ENCODE measurements at places on chromosomes 12 and 14.

DNA sequence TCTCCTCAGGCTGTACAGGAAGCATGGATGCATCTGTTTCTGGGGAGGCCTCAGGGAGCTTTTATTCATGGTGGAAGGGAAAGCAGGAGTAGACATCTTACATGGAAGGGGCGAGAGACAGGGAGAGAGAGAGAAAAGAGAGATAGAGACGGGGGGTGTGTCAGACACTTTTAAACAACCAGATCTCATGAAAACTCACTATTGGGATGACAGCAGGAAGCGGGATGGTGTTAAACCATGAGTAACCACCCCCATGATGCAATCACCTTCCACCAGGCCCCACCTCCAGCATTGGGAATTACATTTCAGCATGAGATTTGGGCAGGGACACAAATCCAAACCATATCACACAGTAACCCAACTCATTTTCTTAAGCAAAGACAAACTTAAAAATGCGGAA, 110.0 kb upstream of the EEA1 start:
- DNase-seq = no peak

GRCh38 chr12:45125997-45126396, 75.1 kb upstream of the DBX2 start:
- no peak for DNase-seq

GRCh38 chr12:108616941-108617858, 16.5 kb downstream of the SELPLG start:
- DNase-seq = peak; percentile 55

DNA sequence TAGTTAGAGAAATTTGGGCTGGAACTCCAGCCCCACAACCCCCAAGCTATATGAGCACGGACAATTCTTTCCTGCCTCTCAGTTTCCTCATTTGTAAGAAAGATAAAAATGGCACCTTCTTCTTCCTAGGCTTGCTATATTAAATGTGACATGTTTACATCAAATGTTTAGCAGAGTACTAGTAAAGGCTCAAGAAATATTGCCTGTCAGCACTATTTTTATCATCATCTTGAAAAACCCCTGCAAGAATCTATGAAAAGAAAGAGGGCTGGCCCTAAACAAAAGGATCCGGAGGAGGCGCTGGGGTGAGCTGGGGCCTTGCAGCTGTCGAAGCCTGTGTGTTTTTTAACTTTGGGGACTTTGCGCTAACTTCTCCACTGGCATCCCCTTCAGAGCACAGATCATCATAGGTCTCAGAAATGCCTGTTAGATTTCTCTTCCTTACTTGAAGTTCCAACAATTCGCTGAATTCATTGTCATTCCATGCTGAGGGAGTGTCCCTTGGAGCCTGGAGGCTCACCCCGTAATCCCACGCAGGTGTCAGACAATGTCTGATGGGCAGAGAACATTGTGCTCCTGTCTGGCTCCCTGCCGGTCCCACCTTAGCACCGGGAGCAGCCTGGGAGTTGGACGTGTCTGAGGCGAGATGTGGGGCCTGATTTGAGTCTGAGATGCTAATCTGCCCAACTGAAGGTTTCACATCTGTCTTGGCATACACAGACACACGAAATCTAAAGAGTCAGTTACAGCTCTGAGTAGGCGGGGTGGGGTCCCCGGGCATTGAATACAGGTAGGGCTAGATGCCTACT, 206.8 kb downstream of the NUAK1 start:
- DNase-seq = no peak

- DNase-seq = no peak
Measured at GRCh38 chr12:69150083-69150795, 89.1 kb upstream of the CPSF6 start.

GRCh38 chr12:119230807-119231206, 52.1 kb downstream of the HSPB8 start:
- DNase-seq = no peak

DNA sequence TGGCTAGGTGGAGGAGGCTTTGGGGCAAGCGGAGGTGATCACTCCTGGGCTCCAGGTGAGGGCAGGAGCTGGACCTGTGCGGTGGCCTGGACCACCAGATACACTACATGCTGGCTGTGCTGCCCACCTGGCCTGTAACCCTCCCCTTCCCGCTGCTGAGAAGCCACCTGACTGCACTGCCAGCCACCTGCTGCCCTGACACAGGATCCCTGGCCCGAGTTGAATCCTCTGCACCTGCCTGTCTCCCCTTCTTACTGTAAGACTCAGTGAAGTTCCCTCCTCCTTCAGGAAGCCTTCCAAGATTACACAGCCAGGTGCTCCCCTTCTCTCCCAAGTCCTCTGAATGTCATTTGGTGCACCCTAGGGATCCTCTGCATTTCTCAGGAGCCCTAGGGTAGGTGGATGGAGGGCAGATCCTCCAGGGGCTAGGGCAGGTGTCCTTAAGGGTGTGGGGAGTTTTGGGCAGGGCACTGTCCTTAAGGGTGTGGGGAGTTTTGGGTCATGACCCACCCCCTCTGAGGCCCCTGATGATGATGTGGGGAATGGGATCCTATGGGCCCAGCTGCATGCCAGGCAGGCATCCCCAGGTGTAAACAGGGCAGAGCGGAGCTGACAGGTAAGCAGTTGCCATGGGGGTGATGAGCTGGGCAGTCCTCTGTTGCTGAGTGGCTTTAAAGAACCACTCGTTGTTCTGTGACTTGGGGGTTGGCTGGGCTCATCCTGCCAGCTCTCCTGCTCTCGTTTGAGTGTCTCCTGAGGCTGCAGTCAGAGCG, 6.7 kb upstream of the MTA1 start:
- DNase-seq = no peak

DNA sequence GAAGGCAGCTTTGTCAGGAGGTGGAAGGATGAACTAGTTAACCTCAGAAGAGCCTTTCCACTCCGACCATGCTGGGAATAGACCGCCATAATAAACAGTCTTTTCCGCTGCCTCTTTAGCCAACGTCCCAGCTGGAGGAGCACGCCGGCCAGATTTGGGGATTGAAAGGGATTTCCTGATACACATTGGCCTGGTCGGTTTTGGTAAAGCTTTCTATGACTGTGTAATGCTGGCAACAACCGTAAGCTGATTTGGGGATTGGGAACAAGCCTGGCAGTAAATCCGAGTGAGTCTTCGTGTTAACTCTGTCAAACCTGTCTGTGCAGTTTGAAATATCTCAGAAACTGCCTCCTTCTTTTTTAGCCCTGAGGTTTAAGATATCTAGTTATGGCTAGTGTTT, 87.0 kb downstream of the DAD1 start:
- DNase-seq = no peak

GRCh38 chr12:96255077-96255476, 60.9 kb downstream of the ELK3 start:
- no peak for DNase-seq

DNA sequence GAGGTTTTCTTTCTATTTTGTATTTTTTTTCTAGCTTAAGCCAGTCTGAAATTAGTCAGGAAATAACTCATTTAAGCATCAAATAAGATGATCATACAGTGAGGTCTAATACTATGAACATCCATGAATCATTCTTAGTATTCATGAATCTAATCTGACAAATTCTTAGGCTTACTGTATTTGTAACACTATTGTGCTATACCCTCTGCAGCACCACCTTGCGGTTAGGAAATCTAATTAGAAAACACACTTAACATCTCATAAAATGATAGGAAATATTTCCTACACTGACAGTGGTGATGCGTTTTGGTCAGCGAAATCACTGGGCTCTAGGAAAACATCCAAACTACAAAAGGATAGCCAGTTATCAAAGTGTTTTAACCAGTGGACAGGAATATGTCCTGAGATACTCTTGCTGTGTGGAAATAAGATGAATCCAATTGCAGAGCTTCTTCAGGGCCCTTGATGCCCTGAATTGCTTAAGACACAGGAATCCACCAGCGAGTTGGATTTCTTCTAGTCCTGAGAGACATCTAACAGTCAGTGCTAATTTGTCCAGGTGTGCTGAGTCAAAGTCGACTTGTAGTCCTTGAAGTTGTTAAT, 109.3 kb upstream of the MYF6 start:
- no peak for DNase-seq

DNA sequence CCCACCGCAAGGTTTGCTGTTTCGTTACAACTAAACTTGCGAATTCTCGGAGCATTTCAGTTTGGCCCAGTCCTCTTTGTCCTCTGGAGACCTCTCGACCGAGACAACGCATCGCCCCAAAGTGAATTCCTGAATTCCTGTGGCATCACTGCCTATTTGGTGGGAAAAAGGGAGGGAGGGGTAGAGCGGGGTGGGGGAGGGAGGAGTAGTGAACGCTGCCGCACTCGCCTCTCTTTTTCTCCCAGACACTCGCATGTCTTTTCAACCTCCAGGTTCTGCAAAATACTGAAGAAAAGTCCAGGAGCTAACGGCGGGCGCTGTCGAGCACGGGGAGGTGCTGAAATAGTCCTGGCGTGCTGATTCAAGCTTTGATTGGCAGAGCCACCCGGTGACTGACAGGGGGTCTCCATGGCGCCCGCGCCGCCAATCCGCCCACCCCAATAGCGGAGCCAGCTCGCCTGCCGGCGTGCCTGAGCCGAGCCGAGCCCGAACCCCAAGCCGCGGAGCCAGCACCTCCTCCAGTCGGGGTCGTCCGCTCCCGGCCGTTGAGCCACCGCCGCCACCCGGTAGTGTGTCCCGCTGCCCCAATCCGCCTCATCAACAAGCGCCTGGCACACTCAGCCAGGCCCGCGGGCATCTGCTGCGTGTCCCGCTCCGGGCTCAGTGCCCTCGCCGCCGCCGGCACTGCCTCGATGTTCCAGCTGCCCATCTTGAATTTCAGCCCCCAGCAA, at the start of gene SIX6:
Gene SIX6 (plus strand): TSS at position 440 of the 731 bp plus-strand sequence. CDS start 253 bp downstream, at position 693.
- DNase-seq = no peak

DNA sequence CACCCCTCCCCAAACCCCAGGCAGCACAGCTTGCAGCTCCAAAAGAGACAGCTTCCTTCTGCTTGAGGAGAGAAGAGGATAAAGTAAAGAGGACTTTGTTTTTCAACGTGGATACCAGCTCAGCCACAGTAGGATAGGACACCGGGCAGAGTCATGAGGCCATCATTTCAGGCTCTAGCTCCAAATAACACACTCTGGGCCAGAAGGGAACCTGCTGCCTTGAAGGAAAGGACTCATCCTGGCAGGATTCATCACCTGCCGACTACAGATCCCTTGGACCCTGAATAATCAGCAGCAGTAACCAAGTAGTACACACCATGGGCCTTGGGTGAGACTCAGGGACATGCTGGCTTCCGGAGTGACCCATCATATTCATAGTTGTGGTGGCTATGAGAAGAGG, 10.4 kb upstream of the CKAP4 start:
- DNase-seq = no peak

- no peak for DNase-seq
Measured at GRCh38 chr12:1575408-1576401, 18.7 kb downstream of the FBXL14 start.

DNA sequence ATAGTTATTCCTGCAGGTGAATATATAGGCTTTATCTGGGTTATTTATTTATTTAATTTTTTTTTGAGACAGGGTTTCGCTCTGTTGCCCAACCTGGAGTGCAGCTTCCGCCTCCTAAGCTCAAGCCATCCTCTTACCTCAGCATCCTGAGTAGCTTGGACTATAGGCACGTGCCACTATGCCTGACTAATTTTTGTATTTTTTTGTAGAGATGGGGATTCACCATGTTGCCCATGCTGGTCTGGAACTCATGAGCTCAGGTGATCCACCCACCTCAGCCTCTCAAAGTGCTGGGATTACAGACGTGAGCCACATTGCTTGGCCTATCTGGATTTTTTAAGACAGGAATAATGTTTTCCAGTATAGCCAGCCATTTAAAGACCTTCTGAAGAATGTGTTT, 2.0 kb downstream of the RAN start:
- DNase-seq = no peak

- no peak for DNase-seq
Measured at GRCh38 chr14:93982230-93983007, 6.0 kb upstream of the ASB2 start.

- no peak for DNase-seq
Measured at GRCh38 chr12:103401421-103401820, 94.3 kb downstream of the C12orf42 start.

DNA sequence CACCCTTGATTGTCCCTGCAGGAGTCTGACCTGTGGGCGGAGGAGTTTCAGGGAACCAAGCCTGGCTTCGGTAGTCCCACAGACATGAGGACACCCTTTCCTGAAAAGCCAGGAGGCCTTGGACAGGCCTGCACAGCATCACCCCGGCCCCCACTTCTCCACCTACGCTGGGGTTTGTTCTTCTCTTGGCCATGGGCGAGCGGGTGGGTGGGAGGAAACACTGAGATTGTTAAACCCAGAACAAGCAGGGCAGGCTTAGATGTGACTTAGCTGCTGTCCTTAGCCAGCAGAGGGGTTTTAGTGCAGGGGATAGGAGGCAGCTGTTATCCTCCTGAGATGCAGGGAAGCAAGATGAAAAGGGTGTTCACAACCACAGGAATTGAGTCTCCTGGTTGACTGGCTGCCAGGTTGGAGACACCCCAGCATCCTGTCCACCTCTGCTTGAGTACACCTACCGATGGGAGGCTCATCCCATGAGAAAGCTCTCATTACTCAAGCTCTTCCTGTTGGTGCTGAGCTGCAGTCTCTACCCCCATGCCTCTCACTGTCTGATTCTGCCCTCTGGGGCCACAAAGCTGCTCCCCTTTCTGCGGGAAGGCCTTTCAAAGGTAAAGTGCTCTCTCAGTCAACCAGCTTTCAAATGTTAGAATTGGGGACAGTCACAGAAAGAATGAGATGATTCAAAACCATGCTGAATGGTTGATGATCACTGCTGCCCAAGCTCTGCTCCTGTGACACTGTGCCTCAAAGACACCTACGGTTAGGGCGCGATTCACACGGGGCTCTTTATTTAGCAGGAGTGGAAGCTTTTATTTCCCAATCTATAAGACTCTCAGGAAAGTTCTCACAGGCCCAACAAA, 86.3 kb downstream of the IRF2BPL start:
- DNase-seq = no peak

DNA sequence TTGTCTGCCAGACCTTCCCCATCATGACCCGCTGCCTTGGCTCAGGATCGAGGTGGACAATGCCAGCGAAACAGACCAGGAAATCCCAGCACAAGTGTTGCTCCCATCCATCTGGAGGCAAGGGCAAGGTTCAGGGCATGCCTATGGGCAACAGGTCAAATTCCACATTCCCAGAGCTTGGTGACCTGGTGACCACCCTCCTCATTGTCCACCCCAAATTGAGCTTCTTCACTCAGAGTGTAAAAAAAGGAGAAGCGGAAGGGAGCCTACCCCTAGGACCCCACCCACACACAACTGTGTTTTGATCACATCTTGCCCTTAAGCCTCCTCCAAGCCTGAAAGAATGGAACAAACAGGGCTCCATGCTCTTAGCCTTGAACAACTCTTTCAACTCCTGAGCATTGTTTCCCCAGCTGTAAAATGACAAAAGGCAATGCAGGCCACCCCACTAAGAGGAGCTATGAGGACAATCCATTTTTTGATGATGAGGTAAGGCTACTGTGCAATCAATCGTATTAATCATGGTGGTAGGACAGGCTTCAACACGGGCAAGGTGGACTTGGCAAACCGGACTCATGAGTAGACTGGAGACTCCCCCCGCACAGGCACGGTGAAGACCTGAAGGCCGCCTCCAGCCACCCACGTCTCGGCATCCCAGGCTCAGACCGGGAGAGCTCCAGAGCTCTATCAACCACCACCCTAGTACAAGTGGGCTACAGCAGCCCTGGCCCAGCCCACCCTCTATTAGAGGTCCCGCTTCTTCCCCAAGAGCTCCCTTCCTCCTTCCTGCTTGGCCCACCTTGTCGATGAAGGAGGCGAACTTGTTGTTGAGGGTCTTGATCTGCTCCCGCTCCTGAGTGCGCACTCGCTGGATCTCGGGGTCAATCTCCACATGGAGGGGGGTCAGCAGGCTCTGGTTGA, 866 bp downstream of the KRT79 start:
- no peak for DNase-seq

GRCh38 chr12:126949558-126949957, 1317.4 kb upstream of the TMEM132C start:
- no peak for DNase-seq

- DNase-seq = no peak
Measured at GRCh38 chr12:110543252-110543959, 39.7 kb downstream of the PPTC7 start.
